ENCODE measurements at places on chromosomes 1 and 21.

- peak; percentile 27 for DNase-seq
These were observed 5.1 kb downstream of the ZC3H12A start for GRCh38 chr1:37479255-37480124.

DNA sequence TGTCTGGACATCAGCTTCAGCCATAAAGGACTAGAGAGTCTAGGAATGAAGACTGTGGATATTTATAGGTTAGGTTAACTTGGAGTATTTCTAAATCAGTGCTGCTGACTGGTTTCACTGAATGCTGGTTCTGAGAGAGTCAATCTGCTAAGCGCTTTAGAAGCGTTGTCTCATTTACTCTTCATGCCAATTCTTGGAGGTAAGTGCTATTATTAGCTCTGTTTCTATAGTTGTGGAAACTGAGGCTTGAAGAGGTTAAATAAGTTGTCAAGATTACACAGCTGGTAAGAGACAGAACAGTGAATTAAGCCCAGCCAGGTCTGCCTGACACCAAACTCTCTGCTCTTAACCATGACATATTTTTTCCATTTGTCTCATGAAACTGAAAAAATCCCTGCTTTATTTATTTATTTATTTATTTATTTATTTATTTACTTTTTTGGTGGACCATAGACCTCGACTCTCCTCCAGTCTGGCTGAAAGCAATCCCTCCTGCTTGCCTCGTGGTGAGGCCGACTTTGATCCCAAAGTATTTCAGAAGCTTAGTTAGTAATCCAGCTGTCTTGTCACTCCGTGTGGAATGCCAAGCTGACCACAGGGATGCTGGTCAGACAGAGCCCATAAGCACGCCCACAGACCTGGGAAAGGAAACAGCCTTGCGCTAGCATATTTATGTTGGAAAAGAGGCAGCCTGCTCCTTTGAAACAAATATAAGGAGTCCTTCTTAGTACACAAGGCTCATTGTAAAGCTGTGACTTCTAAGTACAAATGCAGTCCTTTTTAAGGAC is 16.9 kb downstream of the NTMT2 start:
- no peak for DNase-seq

- DNase-seq = no peak
These were observed 36.0 kb downstream of the RRP1 start for GRCh38 chr21:43825242-43825935.

DNA sequence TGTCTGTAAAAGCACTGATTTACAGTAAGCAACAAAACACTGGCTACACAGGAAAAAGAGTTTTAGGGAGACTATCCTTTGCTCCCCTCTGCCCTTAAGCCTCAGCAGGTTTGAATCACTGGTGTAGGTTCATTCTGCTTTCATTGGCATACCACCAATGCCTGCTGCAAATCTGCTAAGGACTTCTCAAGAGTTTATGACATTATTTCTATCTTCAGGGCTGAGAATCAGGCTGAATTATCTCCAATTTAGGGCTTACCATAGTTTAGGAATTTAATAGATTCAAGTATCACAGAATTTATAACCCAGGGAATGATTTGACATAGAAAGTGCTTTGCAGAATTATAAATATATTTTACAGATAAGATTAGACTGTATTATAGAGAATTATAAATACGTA is 6.7 kb upstream of the ZBTB18 start:
- no peak for DNase-seq

GRCh38 chr1:3418600-3418999 is 35.9 kb upstream of the ARHGEF16 start:
- no peak for DNase-seq

DNA sequence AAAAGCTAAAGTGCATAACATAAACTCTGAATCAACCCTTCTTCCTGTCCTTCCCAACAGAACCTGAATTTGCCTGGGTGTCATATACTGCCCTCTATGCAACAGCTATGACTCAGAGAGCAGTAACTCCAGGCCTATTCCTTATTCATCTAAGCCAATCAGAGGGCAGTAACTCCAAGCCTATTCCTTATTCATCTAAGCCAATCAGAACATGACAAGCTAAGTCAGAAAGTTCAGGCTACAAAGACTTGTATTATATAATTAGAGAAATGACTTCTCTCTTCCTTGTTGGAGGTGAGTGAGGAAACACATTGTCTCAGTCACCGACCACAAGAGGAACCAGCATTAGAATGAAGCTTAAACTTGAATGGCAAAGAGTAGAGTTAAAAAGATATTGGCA is 26.2 kb upstream of the TADA1 start:
- no peak for DNase-seq

DNA sequence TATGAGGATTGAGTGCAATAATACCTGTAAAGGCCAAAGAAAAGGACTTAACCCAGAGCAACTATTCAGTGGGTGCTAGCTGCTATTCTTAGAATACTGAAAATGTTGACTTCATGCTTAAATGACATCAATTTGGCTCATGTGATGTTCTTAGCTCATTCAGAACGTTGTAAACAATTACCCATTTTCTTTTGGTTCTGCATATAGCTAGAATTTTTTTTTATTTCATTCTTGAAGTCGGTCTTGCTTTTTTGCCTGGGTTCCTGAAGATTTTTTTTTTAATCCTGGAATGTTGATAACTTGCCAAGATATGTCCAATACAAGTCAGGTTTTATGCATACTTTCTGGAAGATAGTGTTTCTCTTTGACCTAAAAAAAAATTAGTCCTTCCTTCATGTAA is 772.0 kb downstream of the LTN1 start:
- DNase-seq = no peak

DNA sequence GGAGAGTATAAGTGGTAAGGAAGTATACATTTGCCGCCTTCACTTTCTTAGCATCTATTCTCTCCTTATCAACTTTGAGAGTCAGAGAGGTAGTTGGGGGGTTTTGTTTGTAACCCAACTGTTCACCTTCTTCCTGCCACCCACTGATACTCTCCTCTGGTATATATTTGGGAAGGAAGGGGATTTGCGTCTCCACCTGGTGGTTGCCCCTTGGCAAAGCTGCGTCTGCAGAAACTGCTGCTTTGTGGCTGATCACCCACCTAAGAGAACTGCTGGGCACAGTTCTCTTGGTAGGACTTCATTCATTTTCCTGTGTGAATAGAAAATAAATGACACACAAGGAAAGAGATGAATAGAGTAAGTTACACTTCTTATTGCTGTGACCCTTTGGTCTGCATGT is 87.0 kb downstream of the SYT14 start:
- no peak for DNase-seq

GRCh38 chr1:160101717-160102522 is 3.5 kb upstream of the IGSF8 start:
- DNase-seq = no peak

DNA sequence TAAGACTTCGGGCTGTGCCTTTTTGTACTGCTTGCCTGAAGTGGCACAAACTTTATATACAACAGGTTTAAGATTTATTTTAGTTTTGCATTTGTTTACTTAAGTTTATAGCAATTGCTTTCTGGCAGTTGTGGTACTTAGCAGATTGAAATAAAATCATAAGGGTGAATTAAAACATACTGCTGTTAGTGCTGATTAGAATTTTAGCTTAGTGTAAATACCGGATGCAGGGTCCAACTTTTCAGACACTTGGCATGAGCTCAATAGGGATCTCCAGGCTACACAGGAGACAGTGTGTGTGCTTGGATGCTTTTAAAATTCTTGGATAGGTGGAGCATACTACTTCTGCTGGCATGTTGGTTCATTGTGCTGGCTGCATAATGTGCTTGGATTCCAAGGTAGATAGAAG is 159.6 kb downstream of the NFIA start:
- peak; percentile 42 for DNase-seq

- DNase-seq = no peak
These were observed 803.2 kb downstream of the PLA2G4A start for GRCh38 chr1:187631984-187632383.

- DNase-seq = no peak
These were observed 4.9 kb downstream of the KLHL21 start for GRCh38 chr1:6597777-6598131.

DNA sequence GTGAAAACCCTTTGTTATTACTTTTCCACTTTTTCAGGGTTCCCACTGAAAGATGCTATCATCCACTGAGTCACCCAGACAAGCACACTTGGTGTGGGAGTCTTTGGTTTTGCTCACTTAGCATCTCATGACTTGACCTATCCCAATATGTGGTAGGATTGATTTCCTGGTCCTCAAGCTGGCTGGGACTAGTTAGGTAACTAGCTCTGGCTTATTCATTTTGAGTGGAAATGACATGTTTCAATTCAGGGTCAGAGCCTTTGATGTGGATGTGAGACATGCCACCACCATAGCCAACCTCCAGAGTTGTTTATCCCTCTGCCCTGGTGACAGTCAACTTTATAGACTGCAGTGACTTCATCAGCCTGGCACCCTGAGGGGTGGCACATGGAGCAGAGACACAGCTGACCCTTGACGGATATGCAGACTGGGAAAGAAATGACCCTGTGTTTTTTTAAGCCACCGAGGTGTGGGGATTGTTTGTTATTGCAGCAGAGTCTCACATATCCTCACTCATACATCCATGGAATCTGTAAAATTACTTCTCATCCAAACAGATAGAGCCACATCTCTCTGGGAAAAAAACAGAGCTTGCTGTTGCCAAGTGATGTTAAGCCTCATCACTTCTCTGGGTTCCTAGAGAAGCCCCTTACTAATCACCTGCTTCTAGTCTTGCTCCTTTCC is 699.9 kb downstream of the MATN1 start:
- DNase-seq = no peak

- no peak for DNase-seq
These were observed 280.1 kb downstream of the PTPRC start for GRCh38 chr1:198918920-198919319.

DNA sequence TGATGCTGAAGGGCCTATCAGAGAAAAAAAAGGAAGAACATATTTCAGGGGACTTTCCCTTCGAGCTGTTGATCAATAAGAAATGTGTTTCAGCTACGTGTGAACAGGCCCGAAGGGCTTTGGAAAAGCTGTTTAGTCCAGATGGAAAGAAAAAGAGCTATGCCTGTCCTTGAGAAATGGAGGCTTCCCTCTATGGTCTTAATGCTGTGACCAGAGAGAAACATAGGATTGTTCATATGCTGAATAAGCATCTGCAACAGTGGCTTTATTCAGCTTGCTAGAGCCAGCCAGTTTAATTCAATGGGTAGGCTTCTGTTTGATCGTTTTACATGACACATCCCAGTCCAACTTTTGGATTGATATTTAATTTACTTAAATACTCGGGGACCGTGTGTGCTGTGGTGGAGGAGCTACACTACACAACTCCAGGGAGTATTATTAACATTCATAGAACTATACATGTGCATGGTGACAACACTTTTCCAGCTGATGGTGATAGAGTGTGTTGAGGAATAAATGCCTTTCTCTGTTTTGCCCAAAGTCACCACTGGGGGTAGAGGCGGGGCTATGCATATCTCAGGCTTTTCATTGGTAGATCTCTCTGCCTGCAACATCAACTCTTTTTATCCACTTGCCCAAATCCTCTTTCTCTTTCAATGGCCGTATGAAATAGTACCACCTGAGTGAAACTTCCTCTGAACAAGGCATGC is 106.7 kb upstream of the C8B start:
- DNase-seq = no peak

DNA sequence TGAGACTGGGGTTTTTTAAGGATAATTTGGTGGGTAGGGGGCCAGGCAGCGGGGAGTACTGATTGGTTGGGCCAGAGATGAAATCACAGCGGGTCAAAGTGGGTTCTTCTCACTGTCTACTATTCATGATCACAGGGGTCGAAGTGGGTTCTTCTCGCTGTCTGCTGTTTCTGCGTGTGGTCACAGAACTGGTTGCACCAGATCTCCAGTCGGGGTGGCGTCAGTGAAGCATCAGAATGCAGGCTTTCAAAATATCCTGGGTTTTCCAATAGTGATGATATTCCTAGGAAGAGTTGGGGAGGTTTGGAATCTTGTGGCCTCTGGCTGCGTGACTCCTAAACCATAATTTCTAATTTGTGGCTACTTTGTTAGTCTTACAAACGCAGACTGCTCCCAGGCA is 45.1 kb downstream of the TRPM2 start:
- no peak for DNase-seq

GRCh38 chr21:39097335-39097861 is 85.9 kb downstream of the PSMG1 start:
- no peak for DNase-seq

- DNase-seq = no peak
These were observed 33.8 kb upstream of the EYA3 start for GRCh38 chr1:28122183-28122582.

DNA sequence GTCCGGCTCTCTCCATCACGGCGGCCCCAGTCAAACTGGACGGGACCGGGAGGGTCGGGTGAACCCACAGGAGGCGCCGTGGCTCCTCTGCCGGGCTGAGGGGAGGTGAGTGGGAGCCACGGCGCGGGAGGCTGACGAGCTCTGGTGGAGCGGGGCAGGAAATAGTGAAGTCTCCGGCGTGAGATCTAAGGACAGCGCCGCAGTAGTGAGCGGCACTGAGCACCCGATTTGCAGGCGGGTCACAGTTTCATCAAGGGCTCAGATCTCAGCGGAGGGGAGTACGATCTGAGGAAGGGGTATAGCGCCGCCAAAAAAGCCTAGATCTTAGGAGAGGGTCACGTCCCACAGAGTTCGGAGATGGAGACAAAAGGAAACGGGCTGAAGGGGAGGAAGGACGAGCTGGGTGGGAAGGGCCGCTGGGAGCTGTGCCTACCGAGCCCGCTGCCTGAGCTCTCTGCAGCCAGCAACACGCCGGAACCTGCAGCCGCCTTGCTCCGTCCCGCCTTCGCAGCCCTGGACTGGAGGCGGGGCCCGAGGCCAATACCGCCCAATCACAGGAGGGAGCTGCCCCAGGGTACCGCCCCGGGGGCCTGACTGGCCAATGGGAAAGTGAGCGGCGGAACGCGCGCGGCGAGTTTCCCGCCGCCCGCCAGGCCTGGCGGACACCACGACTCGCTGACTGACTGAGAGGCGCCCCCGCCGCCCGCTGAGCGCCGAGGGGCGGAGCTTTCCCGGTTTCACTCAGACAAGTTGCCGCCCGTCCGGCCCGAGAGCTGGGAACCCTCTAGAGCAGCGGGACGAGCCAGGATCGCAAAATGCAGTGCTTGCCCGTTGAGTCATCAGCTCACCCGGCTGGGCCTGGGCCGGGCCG is 1.9 kb downstream of the SFN start:
- DNase-seq = peak; percentile 94

- DNase-seq = no peak
These were observed 249.4 kb downstream of the PLPP3 start for GRCh38 chr1:56329970-56330369.

DNA sequence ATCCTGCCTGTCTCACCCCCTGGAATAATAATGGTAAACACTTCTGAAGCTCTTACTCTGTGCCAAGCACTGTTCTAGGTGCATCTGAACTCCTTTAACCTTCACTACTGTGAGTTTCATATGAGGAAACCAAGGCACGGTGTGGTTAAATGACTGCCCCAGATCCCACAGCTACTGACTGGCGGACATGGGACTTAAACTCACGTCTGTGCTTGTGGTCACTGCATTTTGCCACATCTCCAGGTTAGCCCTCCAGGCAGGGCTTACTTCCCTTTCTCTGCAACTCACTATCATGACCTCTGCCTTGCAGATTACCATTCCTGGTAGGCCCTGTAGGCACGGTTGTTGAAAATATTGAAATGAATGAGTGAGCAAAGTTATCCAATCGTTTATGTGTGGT is 83.4 kb downstream of the ADSS2 start:
- no peak for DNase-seq

All from DMS 273 treated with DMSO at 0.1 percent for 48 hours (cell line).